ENCODE measurements at places on chromosomes 2 and 18.

DNA sequence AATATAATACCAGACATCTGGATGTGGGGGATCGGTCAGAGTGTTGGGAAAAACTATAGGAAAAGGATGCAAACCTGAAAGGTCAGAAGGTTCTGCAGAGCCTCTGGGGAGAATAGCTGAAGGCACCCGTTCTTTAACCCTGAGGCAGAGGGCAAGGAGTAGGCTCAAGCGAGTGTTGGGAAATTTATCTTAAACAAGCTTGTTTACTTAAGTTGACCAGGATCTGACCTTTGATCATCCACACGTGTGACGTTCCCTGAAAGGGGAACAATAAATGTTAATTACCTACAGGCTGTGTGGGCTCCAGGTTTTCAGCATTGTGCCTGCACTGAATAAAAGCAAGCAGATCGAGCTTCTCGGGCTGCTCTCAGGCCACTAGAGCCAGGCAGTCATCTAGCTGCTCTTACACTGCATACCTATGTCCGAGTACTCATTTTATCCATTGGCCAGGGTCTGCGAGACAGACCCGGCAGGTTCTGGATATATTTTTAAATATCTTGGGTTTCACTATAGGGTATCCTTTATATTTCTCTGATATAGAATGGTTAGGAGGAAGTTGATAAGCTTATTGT, 400.6 kb upstream of the CHST9 start:
- DNase-seq = no peak

DNA sequence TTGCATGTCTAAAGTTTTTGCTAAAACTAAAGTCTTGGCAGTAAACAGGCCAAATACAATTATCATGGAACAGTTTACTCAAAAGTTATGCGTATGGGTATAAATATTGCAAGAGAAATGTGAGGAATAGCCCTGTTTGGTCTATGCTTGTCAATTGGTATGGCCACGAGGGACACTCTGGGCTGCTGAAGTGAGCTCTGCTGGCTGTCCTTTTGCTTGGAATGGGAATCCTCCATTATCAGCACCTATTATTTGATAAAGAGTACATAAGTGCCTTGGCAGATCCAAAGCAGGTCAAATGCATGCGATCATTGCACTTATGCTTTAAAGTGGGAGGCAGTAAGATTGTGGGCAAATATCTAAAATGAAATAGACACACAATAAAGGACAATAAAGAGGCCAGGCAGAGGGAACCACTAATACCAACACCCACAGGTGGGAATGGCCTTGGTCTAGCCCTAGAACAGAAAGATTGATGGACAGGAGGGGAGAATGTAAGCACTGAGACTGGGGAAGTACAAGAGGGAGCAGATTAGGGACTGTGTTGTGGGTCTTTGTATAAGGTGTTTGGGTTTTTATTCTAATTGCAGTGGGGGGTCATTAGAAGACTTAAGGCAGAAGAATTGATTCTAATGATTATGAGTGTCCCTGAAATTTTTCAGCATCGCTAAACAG, 60.0 kb upstream of the NOSTRIN start:
- no peak for DNase-seq

- no peak for DNase-seq
Observed at GRCh38 chr18:51527826-51528225, 330.3 kb upstream of the MEX3C start.

DNA sequence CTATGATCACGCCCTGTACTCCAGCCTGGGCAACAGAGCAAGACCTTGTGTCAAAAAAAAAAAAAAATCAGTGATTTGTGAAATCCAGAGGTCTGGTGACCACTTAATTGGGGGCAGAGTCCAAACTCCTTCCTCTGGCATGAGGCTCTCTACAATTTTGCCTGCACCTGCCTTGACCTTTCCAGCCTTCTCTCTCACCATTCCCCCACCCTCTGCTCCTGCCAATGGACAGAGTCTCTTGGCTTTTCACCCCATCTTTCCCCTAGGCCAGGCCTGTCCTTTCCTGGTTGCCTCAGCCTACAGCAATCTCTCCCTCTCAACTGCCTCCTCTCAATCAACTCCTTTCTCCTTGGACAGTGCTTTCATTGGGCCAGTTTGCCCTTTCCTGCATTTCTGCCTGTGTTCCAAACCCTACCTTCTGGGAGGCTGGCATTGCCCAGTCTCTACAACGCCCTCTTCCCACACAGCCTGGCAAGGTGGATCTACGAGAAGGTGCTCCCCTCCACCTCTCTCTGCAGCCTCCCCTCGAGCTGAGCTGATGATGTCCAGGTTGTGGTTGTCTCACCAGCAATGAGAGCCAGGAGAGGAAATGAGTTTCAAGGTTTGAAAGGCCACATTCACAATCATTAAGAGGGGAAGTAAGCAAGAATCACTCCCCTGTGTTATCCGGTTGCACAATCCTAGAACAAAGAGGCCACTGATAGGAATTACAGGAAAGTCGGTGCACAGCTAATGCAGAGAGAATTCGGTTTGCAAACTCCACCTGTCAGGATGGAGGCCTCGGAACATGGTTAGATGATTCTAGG, 39.5 kb upstream of the NPAS2 start:
- DNase-seq = no peak

- DNase-seq = no peak
Observed at GRCh38 chr2:118710481-118710880, 137.0 kb downstream of the EN1 start.

DNA sequence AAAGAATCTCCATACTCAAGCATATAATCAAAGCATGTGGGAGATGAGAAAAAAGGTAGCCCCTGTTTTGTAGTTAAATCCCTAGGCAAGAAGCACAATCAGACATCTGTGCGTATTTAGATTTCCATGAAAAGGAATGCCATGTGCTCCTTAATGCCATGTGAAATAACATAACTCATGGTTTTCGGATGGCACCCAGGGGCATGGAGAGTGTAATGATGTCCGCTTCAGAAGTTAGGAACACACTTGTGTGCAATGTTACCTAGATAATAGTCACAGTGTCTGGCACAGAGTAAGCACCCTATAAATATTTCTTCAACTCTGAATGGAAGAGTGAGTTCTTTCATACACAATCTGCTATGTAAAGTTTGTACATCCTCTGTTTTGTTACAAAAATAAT, 197.0 kb downstream of the NCKAP5 start:
- DNase-seq = no peak

- DNase-seq = no peak
Observed at GRCh38 chr18:72174972-72175649, 369.0 kb downstream of the CBLN2 start.

DNA sequence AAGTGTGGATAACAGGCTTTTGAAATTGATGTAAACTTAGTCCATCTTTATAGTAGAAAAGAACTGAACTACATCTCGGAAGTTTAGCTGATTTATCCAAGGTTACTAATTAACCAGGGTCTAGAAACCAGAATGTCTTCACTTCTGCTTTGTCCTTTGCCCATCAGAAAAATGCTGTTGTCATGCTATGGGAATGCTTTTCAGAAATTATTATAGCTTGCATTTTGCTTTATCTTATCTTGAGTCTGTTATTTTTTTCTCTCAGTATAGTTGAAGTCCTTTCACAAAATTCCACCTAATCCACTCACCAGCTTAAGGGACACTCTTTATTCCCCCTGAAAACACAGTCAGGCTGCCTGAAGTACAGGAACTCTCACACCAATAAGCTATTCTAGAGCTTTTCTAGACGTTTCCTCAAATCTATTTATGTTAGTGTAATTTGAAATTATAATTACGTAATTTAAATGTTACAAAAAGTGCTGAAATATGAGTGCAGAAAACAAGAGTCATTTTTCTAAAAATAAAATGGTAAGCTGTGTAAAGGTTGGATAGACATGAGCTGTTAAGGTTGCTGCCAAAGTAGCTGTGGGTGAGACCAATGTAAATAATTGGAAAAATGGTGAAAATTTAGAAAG, 456.3 kb downstream of the TGIF1 start:
- DNase-seq = no peak

DNA sequence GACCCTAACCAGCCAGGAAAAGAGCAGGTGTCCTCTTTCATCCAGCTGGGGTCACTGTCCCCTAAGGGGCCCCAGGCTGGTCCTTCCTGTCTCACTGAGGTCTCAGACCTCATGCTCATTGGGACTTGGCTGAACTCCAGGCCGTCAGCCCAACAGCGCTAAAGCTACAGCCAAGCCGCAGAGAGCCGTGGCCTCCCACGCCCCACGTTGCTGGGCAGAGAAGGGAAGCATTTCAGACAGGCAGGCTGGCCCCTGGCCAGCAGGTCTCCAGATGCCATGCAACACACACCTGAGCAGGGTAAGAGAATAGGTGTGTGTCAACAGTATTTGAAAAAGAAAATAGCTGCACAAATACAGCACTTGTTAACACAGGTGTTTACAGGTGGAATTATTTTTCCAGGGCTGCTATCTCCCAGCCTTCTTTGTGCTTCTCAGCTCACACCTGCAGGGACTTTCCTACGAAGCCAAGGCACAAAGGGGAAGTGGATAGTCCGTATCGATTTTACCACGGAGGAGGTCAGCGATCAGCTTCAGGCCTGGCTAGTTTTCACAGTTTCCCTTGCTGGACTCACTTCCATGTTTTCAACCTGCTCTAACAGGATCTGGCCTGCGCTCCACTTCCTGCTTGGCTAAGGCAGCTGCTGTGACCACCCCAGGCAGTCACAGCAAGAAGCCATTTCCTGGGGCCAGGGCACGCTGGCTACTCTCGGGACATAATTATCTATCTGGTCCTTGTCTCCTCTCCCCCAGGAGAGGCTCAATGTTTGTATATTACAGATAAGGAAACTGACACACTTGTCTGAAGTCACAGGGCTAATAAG, 156.1 kb upstream of the ID2 start:
- DNase-seq = no peak

All from activated T-cell treated with anti-CD3 and anti-CD28 coated beads, Interleukin-2, amount 50 U/mL, for 1 hour (primary cell).